LHCN-M2 (cell line): ENCODE measurements at places on chromosomes 11 and 22. TPM values are rescaled to one million over a fixed set of nuclear protein-coding genes. Genes with fewer than 3 reads are reported as not detected.
A peak's percentile ranks its signal among the peaks of the same experiment; 100 is the strongest.

Gene PARVB
- 51.7 and 60.7 TPM in 2 replicates for total RNA-seq

Gene OR4D5
- not detected in 2 replicates for total RNA-seq

GRCh38 chr11:68282141-68282860, 10.5 kb upstream of the C11orf24 start:
- peak; percentile 8 for DNase-seq

GRCh38 chr11:78641541-78641940, 66.9 kb upstream of the NARS2 start:
- DNase-seq: no peak

GRCh38 chr22:43749473-43749872, 62.6 kb downstream of the EFCAB6 start:
- no peak for DNase-seq

GRCh38 chr11:106642331-106642730, 375.9 kb downstream of the GUCY1A2 start:
- DNase-seq: no peak
